ENCODE measurements at places on chromosomes 6 and 20.

- DNase-seq, result no peak
These were observed 26.7 kb downstream of the ECI2 start for GRCh38 chr6:4108561-4109093.

GRCh38 chr6:42796171-42796570 lies 14.3 kb downstream of the BICRAL start:
- no peak for DNase-seq

DNA sequence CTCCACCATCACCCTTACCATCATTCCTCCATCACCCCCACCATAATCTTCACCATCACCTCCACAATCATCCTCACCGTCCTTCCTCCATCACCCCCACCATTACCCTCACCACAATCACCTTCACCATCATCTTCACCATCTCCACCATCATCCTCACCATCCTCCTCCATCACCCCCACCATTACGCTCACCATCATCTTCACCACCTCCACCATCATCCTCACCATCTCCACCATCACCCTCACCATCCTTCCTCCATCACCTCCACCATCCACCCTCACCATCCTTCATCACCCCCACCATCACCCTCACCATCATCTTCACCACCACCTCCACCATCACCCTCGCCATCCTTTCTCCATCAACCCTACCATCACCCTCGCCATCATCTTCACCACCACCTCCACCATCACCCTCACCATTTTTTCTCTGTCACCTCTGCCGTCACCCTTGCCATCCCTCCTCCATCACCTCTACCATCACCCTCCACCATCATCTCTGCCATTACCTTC lies 33.1 kb upstream of the MPC1 start:
- no peak for DNase-seq

GRCh38 chr20:36613974-36614373 lies 8.4 kb downstream of the RAB5IF start:
- peak; percentile 50 for DNase-seq

DNA sequence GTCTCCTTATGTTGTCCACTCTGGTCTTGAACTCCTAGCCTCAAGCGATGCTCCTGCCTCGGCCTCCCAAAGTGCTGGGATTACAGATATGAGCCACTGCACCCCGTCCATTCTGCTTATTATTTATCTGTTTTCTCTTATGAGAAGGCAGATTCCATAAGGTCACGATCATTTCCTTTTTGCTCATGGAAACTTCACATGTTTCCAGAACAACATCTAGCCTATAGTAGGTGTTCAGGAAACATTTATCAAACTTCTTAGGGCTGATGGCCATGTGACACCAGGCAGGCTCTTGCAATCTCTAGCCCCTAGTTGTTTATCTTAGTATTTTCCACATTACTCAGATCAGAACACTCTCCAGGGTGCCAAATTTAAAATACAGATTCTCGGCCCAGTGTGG lies 61.2 kb downstream of the ZFP64 start:
- no peak for DNase-seq

- peak; percentile 5 for DNase-seq
These were observed 70.2 kb upstream of the BEND3 start for GRCh38 chr6:107185391-107185970.

GRCh38 chr6:16608444-16608843 lies 152.8 kb downstream of the ATXN1 start:
- DNase-seq, result no peak

DNA sequence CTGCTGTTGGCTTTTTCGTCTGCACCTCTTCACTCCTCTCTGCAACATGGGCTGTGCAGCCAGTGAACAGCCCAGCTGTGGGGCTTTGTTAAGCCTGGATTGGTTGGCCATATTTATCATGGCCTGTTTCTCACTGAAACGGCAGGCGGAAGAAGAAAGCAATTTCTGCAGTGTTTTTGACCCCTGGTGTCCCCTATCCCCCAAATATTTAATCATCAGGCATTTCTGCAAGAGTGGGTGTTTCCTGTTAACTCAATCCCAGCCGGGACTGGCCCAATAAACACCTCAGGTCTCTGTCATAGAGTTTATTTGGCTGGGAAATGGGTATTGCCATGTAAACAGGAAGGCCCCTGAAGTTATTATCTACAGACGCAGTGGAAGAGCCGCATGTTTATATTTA lies 174.8 kb upstream of the SUPT3H start:
- no peak for DNase-seq

GRCh38 chr6:93678841-93679454 lies 259.6 kb upstream of the EPHA7 start:
- DNase-seq, result peak; percentile 56

GRCh38 chr20:21137078-21137477 lies 11.2 kb downstream of the KIZ start:
- DNase-seq, result no peak

Measured in kidney tubule cell (primary cell).